ENCODE measurements at places on chromosomes 12 and 14. TPM values are rescaled to one million over a fixed set of nuclear protein-coding genes. Genes with fewer than 3 reads are reported as not detected.

The CPNE8 gene
- 36.2 TPM for total RNA-seq

DNA sequence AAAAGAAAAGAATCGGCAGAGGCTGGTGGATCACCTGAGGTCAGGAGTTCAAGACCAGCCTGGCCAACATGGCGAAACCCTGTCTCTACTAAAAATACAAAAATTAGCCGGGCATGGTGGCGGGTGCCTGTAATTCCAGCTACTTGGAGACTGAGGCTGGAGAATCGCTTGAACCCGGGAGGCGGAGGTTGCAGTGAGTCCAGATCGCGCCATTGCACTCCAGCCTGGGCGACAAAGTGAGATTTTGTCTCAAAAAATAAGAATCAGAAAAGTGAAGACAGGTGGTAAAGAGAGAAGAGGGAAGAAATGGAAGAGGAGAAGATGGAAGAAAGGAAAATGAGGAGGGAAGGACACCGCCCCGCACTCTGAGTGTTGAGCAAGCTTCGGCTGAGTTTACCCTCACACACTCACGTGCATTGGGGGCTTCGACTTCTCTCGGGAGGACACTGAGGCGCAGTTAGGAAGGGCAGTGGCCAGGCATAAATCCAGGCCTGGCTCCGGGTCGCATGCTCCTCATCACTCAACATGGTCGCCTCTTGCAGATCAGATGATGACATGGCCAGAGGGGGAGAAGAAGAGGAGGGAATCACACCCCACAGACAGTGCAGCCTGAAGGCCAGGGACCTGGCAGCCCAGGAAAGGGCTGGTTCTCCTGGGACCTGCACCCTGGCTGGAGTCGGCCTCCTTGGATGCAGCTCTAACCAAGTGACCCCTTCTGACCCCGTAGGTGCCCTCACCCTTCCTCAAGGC, 61.1 kb downstream of the PRMT8 start:
- DNase-seq = no peak

DNA sequence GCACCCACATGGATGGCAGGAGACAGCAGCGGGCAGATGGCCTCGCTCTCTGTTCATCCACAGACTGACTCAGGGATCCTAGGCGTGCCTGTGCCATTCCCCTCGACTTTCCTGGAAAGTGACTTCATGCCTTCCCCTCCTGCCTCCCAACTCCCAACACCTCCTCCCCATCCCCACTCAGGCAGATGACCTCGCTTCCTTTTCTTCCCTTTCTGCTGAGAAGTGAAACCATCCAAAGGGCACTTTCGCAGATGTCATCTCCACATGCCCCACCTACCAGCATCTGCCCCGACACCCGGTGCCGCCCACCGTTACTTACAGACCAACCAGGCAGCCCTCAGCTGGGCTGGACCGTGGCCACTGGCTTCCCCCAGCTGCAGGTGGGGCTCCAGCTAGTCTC, 29.6 kb downstream of the BEGAIN start:
- no peak for DNase-seq

DNA sequence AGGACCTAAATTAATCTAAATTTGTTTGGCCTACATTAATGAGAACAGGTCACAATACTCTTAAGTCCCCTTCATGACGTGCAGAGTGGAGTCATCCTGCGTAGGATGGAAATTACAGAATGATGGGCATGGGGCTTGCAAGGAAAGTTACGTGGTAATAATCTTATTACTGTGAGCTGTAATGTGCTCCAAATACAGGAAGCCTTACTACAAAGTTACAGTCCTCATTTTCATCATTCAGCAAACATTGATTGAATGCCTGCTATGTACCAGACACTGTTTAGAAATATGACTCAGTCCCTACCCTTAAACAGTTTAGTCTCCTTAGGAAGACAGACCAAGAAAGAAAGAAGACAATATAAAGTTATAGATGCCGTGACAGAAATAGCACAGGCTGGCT, 9.4 kb downstream of the HIGD1C start:
- no peak for DNase-seq

The RPL10L gene
- total RNA-seq = not detected

The KLRD1 gene
- total RNA-seq = 0.27 TPM

- DNase-seq = no peak
Measured at GRCh38 chr14:56098021-56098420, 20.2 kb upstream of the PELI2 start.

GRCh38 chr12:70787612-70788011, 132.9 kb downstream of the PTPRR start:
- no peak for DNase-seq

DNA sequence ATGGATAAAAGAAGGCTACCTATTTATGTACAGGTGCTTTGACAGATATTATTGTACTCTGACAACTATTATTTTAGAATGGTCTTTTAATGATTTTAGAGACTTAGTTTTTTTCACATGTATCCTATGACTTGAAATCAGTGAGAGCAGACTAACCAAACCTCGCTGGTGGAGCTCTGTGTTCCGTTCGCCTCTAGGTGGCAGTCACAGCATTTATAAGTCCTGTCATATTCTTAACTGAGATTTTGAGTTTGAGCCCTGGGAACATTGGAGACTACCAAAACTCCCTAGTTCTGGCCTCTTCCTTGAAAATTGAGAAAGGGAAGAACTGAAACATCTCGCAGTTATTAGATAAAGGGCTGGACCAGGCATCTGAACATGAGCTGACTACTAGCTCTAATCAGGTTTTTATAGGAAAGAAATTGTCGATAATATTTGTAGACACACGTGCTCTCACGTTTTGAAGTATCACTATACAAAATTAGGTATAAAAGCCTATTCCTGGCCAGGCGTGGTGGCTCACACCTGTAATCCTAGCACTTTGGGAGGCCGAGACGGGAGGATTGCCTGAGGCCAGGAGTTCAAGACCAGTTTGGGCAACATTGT, 48.3 kb downstream of the TTLL5 start:
- DNase-seq = peak; percentile 57

DNA sequence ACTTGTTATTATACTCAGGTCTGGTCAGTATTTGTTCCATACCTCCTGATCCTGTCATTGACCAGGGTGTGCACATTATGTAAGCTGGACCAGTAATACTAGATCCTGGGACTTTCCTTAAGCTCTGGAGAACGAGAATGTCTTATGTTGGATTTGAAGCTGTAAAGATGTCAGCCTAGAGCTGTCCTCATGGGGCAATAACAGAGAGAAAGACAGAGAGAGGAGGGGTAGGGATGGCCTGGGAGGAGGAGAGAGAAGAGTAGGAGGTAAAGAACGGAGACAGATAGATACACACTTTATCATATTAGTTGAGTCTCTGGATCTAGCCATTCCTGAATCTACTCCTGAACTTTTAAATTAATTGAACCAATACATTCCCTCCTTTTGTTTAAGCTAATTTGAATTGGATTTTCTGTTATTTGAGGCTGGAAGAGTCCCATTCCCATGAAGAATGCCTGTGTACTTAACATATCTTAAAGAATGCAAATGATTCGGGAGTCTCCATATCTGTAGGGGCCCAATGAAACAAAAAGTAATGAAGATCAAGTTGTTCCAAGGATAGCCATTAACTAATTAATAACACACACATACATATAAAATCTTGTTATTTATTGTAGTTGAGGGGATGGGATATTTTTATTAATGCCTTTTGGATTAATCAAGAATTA, 55.9 kb downstream of the PLEKHA5 start:
- DNase-seq = no peak

The RHOJ gene
- 16.2 TPM for total RNA-seq

GRCh38 chr12:104966677-104967076, 8.6 kb upstream of the SLC41A2 start:
- no peak for DNase-seq

The P2RX2 gene
- total RNA-seq = not detected

- no peak for DNase-seq
Measured at GRCh38 chr14:52878946-52879345, 71.9 kb downstream of the FERMT2 start.

- peak; percentile 38 for DNase-seq
Measured at GRCh38 chr14:94485944-94486841, 10.2 kb upstream of the SERPINA9 start.

- no peak for DNase-seq
Measured at GRCh38 chr12:115166698-115167315, 482.8 kb upstream of the TBX3 start.

The SLCO1C1 gene
- total RNA-seq = 13.6 TPM

GRCh38 chr14:101481557-101481956, 79.7 kb upstream of the DIO3 start:
- DNase-seq = no peak

DNA sequence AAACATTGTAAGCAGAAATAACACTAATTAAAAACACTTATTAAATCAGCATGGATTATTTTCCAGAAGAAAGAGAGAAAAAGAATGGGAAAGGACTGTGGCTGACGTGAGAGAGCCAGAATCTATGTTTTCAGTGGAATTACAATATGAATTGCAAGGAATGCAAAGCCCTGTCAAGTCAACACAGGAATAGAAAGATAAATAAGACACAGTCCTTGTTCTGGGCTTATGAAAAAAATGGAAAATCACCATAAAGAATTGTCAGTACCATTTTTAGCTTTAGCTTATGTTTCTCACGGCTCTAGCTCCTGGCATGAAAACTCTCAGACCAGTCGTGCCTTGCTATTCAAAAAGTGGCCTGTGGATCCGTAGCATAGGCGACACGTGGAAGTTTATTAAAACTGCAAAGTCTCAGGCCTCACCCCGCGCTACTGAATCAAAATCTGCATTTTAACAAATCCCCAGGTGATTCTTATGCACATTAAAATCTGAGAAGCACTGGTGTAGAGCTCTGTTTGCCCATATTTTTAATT, 549.1 kb downstream of the RPS29 start:
- DNase-seq = no peak

The DLK1 gene
- total RNA-seq = 0.54 TPM

DNA sequence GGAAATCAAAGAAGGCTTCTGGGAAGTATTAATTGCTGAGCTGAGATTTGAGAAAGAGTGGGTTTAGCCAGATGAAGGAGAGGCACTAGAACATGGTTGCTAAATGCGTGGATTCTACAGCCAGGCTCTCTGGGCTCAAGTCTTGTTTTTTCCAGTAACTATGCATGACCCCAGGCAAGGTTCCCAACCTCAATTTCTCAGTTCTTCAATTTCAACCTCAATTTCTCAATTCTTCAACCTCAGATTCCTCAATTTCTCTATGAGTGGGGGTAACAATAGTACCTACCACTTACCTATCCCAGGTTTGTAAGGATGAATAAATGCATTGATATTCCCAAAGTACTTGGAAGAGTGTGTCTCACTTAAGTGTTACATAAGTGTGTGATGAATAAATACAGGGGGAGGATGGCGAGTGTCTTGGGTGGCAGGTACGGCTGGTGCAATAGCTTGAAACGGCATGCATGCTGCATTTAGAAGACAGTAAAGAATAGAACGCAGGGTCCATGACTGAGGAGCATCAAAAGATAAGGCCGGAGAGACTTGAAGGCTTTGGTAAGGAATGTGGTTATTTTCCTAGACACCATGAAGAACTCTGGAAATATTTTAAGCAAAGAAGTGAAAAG, 149.1 kb upstream of the ATP2B1 start:
- DNase-seq = no peak

DNA sequence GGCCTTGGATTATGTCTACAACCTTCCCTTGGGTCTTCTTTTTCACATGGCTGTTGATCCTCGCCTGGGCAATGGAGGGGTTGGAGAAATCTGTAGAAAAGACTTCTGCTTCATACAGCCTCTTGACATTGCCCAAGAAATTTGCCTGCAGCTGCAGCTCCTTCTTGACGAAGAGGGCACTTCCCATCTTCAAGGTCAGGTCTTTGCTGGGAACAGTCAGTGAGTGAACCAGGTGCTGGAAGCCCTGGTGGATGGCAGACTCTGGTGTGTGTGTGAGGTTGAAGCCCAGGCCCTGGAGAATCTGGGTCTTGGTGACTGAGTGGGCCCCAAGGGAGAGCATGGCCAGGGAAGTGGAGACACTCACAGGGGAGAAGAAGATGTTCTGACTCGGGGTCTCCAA, 6.7 kb downstream of the SERPINA9 start:
- DNase-seq = no peak

DNA sequence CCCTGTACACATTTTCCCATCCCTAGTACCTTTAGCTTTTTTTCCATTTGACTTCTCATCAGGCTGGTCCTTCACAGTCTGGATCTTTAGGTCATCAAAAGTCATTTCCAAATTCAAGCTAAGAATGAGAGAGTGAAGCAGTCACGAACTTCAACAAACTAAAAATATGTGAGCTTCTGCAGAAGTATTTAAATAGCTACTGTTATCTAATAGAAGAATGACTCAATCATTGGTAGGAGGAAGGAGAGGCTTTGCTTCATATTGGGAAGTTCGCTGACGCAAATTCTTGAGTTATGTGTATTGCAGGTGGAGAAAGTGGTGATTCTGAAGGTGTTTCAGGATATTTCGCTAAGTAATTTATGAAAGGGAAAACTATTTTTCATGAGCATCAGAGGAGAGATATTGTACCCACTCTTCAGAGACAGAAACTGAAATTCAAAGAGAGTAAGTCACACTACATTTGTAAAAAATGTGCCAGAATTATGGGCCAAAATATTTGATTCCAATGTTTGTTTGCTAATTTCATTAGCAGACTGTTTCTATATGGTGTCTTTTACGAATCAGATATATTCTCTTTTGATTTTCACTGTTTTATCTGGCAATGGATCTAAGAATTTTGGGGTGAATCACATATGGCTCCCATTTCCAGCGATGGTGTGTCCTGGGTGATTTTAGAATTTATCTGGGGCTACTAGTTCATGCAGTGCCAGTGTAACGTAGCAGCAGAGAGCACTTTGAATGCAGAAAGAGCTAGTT, at the start of gene OLR1:
Gene OLR1 (minus strand): TSS at position 160 of the 756 bp plus-strand sequence. CDS start 55 bp downstream, at position 105.
- no peak for DNase-seq

GRCh38 chr12:1880876-1881275, 37.6 kb downstream of the CACNA2D4 start:
- DNase-seq = no peak

The ZNF84 gene
- 120 TPM for total RNA-seq

DNA sequence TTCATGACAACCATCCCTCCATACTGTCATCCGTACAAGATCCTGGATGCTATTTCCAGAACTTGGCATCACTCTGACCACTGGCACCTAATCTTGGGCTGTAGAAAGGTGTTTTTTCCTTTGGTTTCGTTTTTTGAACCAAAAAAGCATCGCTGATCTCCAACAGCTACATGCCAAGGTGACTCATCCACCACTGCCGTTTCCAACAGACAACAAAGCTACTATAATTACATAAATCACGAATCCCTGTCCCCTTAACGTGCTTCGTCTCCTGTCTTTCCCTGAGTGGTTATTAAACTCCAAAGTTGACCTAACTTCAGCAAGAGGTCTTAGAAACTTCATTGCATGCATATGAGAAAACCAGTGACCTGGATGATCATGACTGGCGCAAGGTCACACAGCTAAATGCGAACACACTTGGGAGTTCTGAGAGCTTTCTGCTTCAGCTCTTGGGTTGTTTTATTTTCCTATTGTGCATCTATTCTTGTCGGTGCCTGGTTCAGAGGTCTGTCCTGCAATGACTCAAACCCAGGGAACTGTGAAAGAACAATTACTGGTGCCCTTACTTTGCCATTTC, 99.9 kb downstream of the PPM1H start:
- peak; percentile 62 for DNase-seq

The DIO3 gene
- 6.1 TPM for total RNA-seq

All from cerebellum (tissue), 4 donors.